ENCODE measurements at places on chromosomes 6 and 20.

DNA sequence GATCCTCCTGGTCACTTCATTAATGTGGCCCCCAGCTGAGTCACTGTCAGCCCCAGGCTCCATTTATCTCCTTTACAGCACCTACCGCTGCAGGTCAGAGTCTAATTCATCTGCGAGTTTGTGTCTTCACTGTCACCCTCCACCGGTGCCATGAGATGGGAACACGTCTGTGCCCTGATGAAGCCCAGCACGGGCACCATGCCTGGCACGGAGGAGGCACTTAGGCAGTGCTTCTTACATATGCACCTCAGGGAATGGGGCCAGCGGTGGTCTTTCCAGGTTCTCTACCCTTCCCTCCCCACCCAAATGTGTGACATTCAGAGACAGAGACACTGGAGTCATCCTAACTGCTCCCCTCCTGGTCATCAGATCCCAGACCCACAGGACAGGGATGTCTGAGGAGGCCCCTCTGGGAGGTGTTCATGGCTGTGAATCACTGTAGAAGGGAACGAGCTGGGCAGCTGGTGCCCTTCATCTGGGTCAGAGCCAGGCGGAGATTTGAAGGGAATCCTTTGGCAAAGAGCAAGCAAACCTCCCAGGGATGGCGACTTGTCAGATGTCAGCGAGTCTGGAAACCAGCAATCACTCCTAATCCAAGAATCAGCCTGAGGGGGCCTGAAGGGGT, 364.6 kb downstream of the PREX1 start:
- DNase-seq: no peak

GRCh38 chr6:77457720-77458349, 5.5 kb downstream of the HTR1B start:
- DNase-seq: peak; percentile 48

- DNase-seq: no peak
Measured at GRCh38 chr6:92124200-92124651, 1295.1 kb downstream of the EPHA7 start.

- DNase-seq: no peak
Measured at GRCh38 chr6:87637106-87637505, 47.2 kb downstream of the ORC3 start.

- no peak for DNase-seq
Measured at GRCh38 chr20:14582855-14583254, 245.4 kb upstream of the FLRT3 start.

- no peak for DNase-seq
Measured at GRCh38 chr6:156912431-156912830, 135.3 kb downstream of the ARID1B start.

- DNase-seq: no peak
Measured at GRCh38 chr6:84977363-84977705, 212.9 kb upstream of the TBX18 start.

DNA sequence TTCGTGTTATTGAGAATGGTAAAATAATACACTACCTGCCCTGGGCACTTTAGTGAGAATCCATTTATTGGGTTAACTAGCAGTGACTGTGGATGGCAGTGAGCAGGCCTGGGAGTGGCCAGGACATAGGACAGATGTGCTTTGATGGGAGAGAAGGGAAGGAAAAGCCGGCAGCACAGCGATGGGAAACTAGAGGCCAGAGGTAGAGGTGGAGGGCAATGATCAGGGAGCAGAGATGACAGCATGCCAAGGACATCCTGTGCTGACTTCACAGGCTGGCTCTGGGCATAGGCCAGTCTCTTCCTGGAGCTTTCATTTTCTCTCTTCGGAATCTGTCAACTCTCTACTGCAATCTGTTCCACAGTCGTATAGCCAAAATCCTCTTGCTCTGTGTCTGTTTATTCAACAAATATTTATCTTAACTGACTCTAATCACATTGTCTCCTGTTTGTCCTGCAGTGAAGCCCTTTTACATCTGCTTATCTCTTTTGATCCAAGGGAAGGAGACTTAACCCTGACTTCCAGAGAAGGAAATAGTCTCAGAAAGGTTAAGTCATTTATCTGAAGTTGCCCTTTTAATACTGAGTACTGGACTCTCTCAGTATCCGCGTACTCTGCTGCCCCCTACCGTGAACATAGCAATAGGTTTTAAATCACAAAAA, 18.4 kb upstream of the MMP24 start:
- peak; percentile 79 for DNase-seq

GRCh38 chr6:74093361-74093760, 397.4 kb downstream of the CD109 start:
- DNase-seq: no peak

DNA sequence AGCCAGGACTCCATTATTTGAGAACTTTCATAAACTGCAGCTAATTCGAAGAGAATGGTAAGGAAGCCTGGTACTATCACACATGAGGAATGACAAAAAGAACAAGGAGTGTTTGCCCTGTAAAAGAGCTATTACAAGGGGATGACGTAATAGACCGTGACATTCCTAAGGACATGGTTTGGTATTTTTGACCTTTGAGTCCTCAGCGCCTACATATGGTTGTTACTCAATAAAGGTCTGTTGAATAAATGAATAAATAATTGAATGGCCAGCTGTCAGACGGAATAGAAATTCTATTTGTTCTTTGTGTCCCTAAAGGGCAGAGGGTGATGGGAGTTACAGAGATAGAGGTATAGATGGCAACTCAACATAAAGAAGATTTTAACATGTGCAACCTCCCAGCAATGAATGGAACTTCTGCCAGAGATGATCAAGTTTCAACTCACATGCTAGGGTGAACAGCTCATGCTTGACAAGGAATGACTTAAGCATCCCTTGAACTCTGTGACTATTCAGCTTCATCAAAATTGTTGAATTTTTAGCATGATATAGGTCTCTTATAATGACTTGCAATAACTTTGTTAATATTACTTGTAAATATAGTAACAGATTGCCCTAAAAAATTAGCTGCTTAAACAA, 115.4 kb downstream of the TENT5A start:
- DNase-seq: no peak

- no peak for DNase-seq
Measured at GRCh38 chr6:136763255-136763654, 29.0 kb downstream of the MAP3K5 start.

- DNase-seq: no peak
Measured at GRCh38 chr6:159899994-159900745, 9.4 kb downstream of the MAS1 start.

DNA sequence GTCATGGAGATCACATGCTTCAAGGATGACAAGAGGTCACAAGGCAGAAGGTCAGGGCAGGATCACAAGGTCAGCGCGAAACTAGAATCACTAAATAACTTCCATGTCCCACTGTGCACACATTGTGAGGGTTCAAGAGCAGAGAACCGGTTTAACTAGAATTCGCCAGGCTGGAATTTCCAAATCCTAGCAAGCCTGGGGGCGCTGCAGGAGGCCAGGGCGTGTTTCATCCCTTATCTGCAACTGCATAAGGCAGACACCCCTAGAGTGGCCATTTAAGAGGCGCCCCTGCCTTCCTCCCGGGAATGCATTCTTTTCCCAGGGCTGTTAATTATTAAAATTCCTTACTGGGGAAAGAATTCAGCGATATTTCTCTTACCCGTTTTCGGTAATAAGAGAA, 40.2 kb upstream of the SLC22A1 start:
- DNase-seq: no peak

DNA sequence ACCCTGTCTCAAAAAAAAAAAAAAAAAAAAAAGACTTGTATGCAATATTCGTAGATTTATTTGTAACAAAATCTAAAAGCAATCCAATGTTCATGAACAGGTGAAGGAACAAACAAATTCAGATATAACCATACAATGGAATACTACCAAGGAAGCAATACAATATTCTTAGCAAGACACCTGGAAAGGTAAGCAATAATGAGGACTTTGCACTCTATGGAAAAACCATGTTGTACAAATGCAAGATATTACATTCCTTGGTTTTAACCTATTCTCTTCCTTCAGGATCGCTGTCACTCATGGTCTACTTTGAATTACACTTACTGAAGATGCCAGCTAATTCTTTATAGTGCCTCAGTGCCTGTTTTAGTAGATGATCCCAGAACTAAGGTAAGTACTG, 14.7 kb upstream of the ADGRF1 start:
- DNase-seq: no peak

DNA sequence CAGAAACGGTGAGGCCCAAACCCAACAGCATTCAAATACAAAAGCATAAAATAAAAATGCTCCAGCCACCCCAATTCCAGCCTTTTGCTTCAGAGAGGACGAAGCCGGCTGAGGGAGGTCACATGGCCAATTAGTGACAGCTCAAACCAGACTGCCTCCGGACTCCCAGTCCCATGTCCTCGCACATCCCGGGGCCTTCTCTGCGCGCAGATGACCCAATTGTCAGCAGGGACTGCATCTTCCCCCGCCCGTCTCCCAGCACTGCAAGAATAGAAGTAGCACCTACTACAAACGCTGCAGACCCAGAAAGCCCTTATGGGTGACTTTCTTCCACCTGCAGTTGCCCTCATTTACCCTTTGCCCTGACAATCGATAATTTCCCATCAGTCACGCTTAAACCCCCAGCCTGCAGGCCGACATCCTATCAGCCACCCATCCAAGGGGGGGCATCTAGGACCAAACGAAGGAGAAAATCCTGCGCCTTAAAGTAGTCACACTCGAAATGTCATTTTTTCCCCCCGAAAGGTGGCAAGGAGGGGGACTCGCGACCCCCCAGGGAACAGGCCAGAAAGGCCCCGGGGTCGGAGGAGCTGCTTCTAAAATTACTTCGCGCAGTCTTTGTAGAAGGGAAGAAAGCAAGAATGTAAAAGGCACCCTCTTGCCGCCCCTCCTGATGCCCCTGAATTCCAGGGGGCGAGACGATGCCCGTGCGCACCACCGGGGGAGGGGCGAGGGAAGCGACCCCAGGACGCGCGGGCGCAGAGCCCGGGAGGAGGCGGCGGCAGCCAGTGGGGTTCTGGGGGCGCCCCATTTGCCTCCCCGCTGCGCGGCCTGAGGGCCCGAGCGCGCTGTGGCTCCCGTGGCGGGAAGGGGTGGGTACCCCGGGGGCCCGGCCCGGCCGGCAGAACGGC, 792 bp downstream of the SLC23A2 start:
- peak; percentile 30 for DNase-seq

DNA sequence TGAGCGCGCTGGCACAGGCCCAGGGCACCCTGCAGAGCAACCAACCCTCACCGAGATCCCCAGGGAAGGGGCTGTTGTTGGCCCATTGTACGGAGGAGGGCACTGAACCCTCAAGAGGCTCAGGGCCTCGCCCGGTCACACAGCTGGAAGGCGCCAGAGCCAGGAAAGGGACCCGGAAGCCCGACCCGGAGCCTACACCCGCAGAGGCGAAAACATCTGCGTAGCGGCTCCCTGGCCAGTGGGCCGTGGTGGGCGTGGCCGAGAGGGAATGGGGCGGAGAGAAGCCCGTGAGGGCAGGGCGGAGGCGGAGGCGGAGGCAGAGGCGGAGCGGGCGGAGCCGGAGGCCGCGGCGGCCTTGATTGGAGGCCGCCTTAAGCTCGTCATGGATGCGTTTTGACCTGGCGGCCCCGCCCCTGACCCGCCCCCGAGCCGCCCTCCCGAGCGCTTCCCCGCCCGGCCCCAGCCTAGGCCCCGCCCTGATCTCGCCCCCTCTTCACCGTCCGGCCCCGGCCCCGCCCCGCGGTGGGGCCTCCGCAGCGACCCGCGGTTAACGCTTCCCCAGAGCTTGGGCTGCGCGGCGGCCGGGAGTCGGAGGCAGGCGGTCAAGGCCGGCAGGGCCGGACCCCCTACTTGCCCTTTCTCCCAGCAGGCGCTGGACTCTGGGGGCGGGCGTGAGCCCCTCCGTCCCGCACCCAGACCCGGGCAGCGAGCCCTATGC, 2.1 kb upstream of the MRGBP start:
- DNase-seq: peak; percentile 98

- peak; percentile 83 for DNase-seq
Measured at GRCh38 chr6:137717074-137718073, 149.7 kb upstream of the TNFAIP3 start.

- DNase-seq: peak; percentile 69
Measured at GRCh38 chr20:10218536-10219451, at the start of gene SNAP25. TSS of gene SNAP25 (plus strand) at chr20:10218830. CDS start at chr20:10275492, 56,662 bp downstream.

DNA sequence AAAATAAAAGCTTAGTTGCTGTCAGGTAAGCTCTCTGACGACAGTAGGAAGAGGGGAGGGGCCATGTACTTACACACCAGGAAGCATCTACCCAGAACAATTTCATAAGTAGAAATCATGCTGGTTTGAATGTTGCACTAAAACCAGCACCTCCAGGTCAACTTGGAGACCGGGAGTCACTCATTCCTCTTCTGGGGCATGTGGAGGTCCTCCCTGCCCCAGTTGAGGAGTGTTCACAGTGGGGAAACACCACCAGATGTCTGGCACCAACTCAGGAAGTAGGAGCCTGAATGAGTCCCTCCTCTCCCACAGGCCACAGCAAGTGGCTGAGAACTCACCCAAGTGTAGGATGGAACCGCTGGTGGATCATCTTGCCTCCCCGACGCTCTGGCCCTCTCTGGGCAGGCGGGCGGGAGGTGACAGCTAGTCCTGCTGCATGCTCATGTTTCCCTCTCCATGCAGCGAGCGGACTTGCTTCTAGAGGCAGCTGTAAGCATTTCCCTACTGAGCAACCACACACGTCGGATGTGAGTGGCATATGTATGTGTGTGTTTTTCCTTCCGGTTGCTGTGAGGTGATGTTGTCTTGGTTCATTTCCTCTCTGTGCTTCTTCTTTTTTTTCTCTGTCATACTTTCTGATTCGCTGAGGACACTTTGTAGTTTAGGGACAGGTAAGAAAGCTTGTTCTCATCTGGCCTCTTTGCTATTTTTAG, 149.5 kb upstream of the NEDD9 start:
- DNase-seq: peak; percentile 67

DNA sequence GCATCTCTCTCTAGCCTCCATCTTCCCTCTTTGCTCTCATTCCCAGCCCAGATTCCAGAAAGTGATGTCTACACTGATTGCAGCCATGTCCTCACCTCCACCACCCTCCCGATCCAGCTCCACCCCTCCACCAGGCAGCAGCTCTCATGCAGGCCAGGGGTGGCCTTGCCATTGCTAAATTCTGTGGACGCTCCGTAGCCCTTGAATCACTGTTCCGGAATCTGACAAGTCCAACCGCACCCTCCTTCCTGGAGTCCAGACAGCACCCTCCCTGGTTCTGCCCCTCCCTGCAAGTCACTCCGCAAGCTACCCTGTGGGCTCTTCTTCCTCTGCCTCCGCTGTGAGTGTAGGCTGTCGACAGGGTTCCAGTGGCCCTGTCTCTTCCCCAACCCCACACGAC, 26.2 kb downstream of the TNXB start:
- DNase-seq: no peak

DNA sequence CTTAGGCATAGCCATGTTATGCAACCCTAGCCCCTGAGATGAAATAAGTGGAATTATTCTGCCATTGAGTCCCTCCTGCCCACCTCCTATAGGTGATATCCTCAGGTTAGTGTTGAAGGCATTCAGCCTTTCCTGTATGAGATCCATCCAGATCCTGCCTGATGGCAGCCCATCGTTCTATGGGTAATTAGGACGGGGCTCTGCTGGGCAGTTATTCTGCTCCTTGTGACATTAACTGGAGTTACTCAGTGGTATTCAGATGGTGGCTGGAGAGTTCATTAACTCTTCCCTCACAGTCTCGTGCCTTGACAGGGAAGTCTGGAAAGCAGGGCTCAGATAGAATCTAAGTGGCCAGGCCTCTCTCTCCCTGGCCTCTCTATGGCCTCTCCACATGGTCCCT, 9.3 kb upstream of the GMDS start:
- no peak for DNase-seq

GRCh38 chr6:106782536-106783285, 153.3 kb downstream of the QRSL1 start:
- no peak for DNase-seq

Data from activated T-cell treated with anti-CD3 and anti-CD28 coated beads, Interleukin-2, amount 50 U/mL, for 72 hours (primary cell).